ENCODE measurements at places on chromosomes 13 and 19.

- DNase-seq, result no peak
Observed at GRCh38 chr13:73829416-73829815, 304.8 kb downstream of the KLF12 start.

GRCh38 chr19:1241417-1242095 is at the start of gene ATP5F1D:
ATP5F1D (plus strand) TSS chr19:1241751; CDS start chr19:1241851, 100 bp downstream.
- DNase-seq, result peak; percentile 96

- peak; percentile 25 for DNase-seq
Observed at GRCh38 chr13:109787135-109787954, 962 bp upstream of the IRS2 start.

GRCh38 chr13:93086329-93086728 is 140.3 kb upstream of the GPC6 start:
- DNase-seq, result no peak

- peak; percentile 26 for DNase-seq
Observed at GRCh38 chr19:46014941-46015686, 7.7 kb downstream of the PGLYRP1 start.

DNA sequence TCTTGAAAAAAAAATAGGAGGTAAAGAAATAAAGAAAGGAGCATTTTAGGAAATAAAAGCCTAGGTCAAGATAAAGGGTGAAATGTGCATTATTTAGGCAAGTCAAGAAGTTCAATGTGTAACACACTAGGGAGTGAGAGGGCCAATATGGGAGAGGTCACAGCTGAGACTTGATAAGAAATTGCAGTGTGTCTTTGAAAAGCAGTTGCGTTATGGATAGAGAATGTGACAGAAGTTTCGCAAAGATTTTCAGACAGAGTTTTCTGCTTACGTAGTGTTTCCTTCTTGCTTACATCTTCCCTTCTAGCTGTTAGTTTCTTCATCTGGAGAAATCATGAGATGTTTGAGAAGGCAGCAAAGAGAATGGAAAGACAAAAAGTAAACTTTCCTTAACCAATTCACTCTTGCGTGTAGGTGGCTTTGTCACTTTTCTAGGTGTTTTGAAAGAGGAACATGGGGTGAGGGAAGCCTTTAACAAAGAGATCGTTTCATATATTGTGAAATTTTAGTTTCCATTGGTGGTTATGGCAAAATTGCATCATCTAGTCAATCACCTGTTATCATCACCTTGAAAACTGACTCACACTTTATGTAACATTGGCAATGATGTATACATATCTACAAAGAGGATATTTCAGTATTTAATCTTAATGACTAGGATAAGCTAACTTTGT is 975.5 kb downstream of the OLFM4 start:
- DNase-seq, result no peak

GRCh38 chr13:99811067-99811700 is 160.4 kb downstream of the ZIC5 start:
- DNase-seq, result no peak

DNA sequence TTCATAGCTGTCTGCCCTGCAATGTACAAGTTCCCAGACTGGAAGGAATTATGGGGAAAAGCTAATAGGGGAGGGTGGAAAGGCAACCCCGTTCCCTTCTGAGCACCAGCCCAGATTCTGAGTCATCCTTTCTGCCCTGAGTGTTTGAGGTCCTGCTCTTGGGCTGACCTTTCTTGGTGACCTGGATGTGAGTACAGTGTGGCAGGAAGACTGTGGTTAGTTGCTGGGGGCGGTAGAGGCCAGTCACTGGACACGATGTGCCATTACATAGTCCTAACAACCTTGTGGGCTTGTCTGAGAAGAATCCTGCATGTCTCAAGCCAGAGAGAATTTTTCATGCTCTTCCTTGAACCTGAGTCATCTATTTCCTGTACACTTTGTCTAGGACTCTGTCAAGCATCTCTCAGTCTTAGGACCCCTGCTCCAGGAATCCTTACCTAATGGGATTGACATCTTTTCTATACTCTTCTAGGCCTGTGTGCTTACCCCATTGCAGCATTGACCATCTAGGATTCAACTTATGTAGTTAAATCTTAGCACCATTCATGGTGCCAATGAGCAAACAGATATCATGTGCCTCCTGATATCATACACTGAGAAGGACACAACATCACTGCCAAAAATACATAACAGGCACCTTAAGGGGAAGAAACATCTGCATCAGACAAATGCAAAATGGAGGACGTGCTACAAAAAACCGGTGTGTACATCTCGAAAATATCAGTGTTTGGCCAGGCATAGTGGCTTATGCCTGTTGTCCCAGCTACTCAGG is 8.1 kb upstream of the ANGPTL4 start:
- peak; percentile 87 for DNase-seq

DNA sequence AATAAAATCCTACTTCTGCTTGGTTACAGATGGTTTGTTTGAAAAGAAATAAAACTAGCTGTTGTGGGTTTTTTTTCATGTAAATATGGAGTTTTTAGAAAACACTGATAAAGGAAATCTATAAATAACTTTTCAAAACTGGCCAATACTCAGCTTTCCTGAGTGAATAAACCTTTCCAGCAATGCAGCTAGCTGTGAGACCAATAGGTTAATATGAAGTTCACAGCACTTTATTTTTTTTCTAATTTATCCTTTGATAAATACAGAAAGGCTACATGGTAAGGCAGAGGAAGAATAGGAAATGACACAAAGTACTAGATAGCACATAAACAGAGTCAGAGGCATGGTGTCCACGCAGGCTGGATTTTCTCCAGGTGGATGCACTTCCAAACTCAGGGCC is 154.0 kb downstream of the COG6 start:
- DNase-seq, result no peak

DNA sequence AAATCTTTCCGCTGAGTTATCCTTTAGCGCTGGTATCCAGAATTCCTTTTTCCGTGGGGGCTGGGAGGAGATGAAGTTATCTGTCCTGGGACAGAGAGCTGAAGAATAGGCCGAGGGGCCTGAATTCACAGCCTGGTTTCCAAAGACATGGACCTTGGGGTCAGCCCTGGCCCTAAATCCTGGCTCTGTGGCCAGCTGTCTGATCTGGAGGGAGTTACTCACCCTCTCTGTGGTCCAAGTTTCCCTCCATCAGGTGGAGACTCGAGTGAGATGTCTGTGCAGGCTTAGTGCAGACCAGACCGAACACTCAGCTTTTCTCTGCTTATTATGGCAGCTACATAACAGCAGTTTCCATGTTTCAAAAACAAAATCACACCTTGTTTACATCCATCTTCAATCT is 59.6 kb downstream of the CDADC1 start:
- DNase-seq, result no peak

DNA sequence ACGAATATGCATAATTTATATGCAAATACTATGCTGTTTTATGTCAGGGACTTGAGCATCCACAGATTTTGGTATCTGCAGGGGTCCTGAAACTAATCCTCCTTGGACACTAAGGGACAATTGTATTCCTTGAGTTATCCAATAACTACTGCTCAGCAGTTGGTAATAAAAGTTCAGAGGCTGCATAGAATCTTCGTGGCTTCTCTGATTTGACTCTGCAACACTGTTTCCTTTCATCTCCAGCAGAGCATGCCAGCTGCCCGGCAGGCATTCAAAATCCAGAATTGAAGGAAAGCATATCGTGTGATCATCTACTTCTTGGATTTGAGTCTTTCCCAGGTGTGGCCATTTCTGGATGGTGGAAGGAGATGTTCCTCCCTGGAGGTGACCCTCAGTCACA is 64.5 kb upstream of the MRI1 start:
- no peak for DNase-seq

DNA sequence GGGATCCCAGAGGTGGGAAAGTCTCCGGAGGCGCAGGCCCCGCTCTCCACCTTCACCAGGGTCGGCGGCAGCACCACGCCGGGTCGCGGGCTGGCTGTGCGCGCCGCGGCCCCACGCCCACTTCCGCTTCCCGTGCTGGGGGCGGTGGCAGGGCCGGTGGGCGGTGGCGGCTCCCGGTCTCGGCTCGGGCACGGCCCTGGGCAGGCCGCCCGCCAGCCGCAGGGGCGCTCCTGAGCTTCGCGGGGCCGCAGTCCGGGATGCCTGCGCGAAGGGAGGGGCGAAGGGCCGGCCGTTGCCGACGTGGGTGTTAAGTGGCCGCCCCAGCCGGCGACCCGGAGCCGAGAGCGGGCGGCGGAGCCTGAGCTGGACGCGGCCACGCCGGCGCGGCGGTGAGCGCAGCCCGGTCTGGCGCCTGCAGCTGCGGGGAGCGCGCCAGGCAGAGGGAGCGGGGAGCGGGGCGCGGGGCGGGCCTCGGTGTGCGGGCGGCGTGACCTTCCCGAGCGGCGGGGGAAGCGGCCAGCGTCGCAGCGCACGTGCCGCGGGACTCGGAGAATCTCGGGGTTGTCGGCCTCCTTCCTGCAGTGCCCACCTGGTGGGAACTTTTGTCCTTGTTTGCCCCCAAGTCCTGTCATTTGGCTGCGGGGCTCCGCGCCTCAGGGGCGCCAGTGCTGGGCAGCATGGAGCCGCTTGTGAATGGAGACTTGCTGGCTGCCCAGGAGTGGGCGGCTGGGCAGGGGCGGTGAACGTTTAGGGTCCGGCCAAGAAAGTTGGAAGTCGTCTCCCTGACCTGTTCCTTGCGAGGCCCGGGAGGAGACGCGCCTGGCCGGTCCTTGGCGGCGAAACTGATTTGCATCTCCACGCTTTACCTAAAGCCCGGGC is at the start of gene SLC25A15:
Gene SLC25A15, plus strand, starts transcription at position 337 of the 879 bp plus-strand sequence. CDS start 3,616 bp downstream, outside the sequence.
- peak; percentile 76 for DNase-seq

- DNase-seq, result no peak
Observed at GRCh38 chr13:49292742-49293486, 45.2 kb downstream of the CDADC1 start.

- no peak for DNase-seq
Observed at GRCh38 chr13:83453300-83453699, 429.0 kb downstream of the SLITRK1 start.

- no peak for DNase-seq
Observed at GRCh38 chr13:37769545-37769944, 100.0 kb downstream of the TRPC4 start.

DNA sequence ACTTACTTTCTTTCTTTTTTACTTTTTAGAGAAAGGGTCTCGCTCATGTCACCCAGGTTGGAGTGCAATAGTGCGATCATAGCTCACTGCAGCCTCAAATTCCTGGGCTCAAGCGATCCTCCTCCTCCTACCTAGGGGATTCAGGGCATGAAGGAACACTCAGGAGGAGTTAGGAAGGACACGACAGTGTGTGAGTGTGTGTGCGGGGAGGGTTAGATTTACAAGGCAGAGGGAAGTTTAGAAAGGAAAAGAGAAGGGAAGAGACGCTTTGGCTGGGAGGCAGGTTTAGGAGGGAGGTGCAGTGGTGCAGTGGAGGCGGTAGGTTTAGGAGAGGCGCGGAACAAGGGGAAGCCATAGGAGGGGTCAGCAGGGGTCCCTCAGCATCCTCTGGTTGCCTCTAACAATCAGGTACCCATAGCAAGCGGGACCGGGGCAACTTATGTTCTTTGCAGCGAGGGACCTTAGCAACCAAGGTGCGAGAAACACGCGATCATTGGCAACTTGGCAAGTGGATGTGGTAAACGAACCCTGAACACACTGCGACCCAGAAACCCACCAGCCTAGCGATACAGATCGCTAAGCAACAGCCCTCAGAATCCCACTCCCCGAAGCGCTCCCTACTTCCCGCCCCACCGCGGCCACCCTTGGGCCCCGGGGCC is 501 bp downstream of the SIRT2 start:
- DNase-seq, result no peak

GRCh38 chr13:44374348-44374712 is 706 bp downstream of the SERP2 start:
- DNase-seq, result no peak

GRCh38 chr13:25727250-25727649 is 324.6 kb downstream of the SHISA2 start:
- DNase-seq, result no peak

GRCh38 chr19:32828139-32828538 is 41.4 kb downstream of the SLC7A9 start:
- DNase-seq, result no peak

DNA sequence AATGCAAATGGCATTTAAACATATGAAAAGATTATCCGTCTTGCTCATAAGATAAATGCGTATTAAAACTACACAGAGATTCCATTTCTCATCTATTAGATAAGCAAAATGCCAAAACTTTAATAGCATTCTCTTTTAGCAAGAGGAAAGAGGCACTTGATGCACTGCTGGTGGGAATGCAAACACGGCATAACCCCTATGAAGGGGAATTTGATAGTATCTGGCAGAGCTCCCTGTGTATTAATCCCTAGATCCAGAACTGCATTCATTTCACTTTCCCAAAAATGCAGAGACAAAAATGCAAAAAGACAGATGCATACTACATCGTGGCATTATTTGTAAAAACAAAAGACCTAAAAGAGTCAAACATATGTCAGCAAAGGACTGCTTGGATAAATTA is 193.6 kb upstream of the STARD13 start:
- DNase-seq, result no peak

GRCh38 chr13:46032341-46032740 is 20.2 kb downstream of the ZC3H13 start:
- DNase-seq, result no peak

- DNase-seq, result peak; percentile 45
Observed at GRCh38 chr13:48891586-48891985, 84.1 kb upstream of the FNDC3A start.

- no peak for DNase-seq
Observed at GRCh38 chr19:4504297-4504701, 14.0 kb downstream of the PLIN4 start.

DNA sequence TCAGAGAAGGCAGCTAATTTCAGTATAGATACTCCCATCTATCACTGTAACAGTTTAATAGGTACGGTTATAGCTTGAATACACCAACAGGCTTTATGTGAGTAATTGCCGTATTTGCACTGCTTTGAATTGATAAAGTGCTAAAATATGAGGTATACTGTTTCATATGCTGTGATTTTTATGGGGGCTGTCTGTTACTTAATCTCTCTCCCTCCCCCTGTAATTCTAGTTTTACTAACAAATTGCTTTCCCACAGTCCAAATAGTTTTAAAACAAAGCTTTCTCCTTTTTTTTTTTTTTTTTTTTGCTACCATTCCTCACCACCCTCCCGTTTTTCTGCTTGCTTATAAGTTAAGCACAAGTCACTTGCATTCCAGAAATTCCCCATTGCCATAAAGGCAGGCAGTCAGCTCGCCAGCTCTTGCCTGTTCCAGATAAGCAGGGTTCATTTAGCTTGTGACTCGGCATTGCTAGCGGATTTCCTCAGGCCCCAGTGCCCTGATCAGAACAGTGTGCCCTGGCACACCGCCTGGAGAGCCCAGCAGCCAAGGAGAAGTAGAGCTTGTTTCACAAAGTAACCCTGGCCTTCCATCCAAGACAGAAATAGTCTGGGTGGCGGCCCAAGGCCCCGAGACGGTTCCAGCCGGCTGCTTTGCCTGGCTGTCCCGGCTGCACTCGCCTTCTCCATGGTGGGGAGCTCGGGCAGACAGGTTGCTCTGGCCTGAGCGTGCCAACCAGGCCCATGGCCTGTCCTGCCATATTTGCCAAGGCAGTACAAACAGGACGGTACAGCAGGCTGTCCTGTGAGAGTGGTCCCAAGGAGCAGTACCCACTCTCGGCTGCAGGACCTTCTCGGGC is 43.5 kb upstream of the NPAS1 start:
- DNase-seq, result peak; percentile 39

All from inflammatory macrophage (primary cell).